Caki2 (cell line): ENCODE measurements at places on chromosomes 3 and 15.

- DNase-seq: no peak
Observed at GRCh38 chr15:82585072-82585471, 44.8 kb upstream of the RPS17 start.

DNA sequence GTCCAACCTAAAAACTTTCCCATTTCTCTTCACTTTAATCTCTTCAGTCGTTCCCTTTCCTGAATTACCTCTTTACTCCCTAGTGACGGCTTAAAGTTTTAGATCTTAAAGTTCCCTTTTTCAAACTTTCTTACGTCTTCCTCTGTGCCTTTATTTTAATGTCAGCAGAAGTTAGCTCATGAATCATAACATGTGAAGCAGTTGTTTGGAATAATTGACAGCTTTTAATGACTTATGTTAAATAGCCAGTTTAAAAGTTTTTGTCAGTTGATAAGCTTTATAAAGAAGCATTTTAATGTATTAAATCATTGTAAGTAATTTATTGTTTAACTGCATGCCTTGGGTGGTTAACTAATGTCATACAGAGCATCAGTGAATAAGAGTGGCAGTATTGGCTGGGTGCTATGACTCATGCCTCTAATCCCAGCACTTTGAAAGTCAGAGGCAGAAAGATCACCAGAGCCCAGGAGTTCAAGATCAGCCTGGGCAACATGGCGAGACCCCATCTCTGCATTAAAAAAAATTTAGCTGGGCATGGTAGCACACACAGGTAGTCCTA lies 33.9 kb downstream of the PIK3CA start:
- DNase-seq: no peak

GRCh38 chr3:60080648-60081047 lies 1030.8 kb upstream of the CFAP20DC start:
- no peak for DNase-seq

- no peak for DNase-seq
Observed at GRCh38 chr15:81418891-81419290, 44.9 kb upstream of the TMC3 start.

DNA sequence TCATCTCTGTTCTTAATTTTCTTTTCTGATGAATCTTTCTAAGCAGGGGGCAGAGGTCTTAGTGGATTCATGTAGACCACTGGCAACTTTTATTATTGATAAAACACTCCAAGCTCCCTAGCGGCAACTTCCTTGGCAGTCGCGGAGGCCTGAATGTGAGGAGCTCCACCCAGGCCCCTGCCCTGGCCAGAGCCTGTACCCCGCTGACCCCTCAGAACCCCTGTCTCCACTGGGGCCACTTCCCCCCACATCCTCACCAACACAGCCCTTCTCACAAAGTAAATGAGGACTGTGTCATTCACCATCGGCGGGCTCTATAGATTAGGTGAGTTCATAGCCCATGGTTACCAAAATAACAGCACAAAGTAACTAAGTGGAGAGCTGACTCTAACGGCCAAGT lies 111.6 kb downstream of the TPRA1 start:
- DNase-seq: no peak

DNA sequence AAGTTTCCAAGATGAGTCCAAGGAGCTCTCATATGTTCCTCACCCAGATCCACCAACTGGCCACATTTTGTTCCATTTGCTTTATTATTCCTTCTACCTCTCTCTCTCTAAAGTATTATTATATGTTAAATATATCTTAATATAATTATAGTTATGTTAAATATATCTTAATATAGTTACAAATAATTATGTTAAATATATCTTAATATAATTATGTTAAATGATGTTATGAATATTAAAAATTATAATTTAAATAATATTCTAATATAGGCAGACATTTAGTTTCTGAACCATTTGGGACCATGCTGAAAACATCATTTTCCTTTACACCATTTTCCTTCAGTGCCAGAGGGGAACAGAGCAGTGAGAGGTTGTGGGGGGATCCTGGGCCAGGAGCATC lies 50.0 kb upstream of the MEX3B start:
- DNase-seq: no peak

DNA sequence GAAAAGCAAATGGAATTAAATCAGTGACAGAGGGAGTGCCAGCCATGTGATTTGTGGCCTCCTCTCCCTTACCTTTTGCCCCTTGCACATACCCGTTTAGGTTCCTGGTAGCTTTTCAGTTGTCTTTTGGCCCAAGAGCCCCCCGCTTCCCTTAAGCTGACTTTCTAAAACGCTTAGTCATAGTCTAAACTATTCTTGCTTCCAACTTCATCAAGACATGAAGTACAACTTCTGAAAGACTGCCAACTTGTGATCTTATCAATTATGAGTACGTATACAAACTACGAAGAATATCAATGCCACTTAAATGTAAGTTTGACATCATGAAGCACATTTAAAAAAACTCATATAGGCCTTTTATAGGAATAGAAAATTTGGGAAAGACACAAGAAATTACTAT lies 61.9 kb downstream of the EIF3J start:
- peak; percentile 20 for DNase-seq

- DNase-seq: no peak
Observed at GRCh38 chr3:167816953-167817352, 81.4 kb downstream of the SERPINI1 start.

DNA sequence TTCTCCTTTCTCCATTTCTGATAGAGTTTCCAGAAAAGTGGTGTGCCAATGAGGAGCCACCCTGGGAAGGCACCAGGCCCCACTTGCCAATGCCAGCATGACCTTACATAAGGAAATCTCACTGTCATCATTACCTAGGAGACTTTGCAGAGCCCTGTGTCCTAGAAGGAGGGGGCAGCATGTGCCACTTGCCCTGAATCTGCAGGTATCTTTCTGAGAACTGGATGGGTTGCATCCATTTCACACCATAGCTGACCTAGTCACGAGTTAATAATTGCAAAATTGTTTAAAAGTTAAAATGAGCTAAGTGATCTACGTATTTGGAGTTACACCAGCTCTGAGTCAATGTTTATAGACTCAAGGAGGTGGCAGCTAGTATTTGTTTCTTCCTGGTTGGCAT lies 14.3 kb downstream of the CA12 start:
- peak; percentile 92 for DNase-seq

DNA sequence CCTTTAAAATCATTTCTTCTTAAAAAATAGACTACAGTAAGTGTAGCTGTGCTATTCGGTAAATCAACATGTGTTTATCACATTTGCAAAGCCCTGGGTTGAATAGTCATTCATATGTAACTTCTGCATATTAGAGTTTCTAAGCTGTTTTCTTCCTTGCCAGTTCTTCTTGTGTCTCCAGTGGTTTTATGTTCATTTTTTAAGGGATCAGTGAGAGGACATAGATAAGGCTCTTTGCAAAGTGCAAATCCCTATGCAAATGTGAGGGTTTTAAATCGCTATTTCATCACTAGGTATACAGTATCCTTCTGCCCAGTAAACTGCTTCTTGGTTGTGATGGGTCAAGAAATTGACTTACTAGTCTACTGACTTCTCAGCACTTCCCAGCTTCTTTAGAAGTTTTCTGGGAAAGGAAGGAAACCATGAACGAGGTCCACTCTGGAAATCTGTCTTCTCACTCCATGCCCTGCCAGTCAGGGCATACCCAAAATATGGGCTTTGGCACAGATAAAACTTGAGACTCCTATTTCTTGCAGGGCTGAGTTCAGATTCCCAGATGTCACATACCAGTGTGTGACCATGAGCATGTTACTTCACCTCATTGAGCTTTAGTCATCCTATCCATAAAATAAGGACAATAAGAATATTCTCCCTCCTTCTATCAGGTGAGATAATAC lies 38.8 kb upstream of the ADAMTS9 start:
- DNase-seq: no peak

DNA sequence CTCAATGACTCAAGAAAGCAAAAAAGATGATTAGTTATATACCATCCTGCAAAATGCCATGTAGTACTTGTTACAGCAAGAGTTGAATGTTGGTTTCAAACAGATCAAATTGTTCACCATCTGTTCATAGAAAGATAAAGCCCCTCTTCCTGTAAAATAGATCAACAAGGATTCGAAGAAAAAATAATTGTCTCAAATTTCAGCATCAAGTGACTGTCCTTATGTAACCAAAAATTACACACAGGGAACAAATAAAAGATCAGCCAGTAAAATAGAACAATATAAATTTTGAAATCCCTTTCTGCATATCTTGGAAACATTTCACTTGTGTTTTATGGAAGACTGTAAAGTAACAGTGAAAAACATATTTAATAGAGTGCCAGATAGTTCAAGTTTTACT lies 165.1 kb upstream of the STAC start:
- DNase-seq: no peak

GRCh38 chr15:41977757-41978383 lies 5.5 kb upstream of the EHD4 start:
- DNase-seq: no peak

GRCh38 chr3:142934887-142935269 lies 28.6 kb downstream of the PAQR9 start:
- no peak for DNase-seq

DNA sequence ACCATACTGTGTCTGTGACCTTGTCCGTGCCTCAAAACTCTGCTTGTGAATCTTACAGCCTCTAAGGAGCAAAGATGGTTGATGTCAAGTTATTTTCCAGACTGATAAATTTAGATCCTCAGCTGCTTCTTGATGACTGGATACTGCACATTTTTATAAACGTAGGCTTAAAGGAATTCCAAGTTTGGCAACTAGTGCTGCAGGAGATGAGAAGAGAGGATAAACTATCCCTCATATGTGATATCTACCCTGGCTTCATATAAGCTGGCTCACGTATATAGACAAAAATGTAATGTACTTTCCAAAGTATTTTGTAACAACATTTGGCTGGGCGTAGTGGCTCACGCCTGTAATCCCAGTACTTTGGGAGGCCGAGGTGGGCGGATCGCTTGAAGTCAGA lies 89.6 kb downstream of the GMPS start:
- no peak for DNase-seq

GRCh38 chr3:43998370-43998835 lies 243.3 kb upstream of the TOPAZ1 start:
- no peak for DNase-seq

- no peak for DNase-seq
Observed at GRCh38 chr3:25902586-25902985, 112.7 kb downstream of the OXSM start.

GRCh38 chr15:95944661-95945255 lies 385.7 kb upstream of the NR2F2 start:
- DNase-seq: no peak

GRCh38 chr15:74315626-74316025 lies 51.8 kb downstream of the CYP11A1 start:
- no peak for DNase-seq

- no peak for DNase-seq
Observed at GRCh38 chr3:182692021-182692420, 101.3 kb upstream of the ATP11B start.

DNA sequence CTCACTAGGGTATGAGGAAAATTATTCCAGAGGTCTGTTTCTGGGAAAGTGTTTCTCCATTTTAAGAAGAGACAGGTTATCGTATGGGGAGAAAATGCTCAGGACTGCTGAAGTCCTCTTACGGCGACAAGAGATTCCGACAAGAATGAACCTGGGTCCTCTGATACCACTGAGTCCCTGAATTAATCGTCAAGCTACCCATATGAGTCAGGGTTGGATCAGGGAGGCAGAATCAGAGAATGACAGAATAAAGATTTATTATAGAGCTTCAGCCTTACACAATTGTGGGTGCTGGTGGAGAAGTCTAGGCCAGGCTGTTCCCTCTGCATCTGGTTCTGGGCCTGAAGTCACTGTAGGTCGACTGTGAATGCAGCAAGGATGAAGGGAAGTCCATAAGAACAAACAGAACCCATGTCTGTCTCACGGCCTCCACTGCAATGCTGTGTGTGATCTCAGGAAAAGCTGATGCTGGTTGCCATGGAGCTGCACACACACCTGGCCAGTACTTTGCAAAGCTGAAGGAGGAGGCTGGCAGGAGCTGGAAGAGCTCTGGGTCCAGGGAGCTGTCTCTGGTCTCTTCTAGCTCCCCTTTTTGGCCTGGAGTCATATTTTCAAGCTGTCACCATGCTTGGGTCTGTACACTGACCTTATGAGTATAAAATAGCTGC lies 83.9 kb downstream of the HHLA2 start:
- DNase-seq: no peak

DNA sequence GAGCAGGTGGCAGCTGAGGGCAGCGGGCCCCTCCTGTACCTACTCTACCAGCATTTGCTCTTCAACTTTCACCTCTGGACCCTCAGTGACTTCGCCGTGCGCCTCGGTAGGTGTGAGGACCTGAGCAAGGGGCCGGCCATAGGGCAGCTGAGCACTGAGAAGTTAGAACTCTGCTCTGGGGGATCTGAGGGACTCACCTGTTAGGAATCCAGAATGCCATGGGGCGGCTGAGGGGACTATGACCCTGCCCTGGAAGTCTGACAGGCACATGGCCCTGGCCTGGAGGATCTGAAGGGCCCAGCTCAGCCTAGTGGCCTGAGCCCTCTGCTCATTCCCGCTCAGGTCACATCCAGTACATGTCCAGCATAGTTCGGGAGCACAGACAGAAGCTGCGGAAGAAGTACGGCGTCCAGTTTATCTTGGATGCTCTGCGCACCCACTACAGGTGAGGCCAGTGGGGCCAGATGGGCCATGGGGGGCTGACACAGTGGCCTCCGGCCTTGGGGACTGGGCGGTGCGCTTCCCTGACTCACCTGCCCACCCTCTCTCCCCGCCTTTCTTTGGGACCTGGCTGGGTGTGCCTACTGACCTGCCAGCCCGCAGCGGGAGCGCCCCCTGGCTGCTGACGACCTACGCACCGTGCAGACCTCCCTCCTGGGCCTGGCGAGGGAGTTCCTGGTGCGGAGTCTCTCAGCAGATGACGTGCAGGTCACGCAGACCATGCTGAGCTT lies 18.8 kb downstream of the NBEAL2 start:
- peak; percentile 17 for DNase-seq

DNA sequence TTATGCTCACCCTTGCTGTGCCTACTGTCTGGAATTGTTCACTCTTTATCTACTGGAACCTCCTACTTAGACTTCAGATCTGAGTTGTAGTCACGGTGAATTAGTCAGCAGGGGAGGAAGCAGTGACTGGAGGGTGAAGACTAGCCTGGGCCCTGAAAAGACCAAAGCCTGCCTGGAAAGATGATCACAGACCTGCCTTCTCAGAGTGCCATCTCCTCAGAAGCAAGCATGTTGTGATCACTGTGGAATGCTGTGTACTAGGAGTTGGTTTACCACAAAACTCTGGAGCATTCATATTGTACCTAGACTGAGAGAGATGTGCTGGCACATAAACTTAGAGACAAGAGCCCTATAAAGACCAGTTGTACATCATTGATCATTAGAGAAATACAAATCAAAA lies 100.7 kb upstream of the SCN10A start:
- DNase-seq: no peak

DNA sequence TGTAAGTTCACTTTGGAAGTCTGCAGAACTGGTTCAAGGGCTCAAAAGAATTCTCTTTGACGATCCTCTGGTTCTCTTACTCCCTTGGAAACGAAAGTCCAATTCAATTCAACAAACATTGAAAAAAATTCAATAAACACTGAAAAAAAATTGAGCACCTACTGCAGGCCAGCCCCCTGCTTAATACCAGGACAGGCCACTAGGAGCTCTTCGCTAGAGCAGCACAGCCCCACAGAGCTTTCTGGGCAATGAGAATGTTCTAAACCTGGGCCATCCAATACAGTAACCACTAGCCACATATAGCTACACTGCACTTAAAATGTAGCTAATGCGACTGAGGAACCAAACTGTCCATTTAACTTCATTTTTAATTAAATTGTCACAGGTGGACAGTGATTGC lies 50.4 kb upstream of the DCLK3 start:
- DNase-seq: no peak
